Effector CD4-positive, alpha-beta T cell (primary cell): ENCODE measurements at places on chromosomes 11 and 22.

DNA sequence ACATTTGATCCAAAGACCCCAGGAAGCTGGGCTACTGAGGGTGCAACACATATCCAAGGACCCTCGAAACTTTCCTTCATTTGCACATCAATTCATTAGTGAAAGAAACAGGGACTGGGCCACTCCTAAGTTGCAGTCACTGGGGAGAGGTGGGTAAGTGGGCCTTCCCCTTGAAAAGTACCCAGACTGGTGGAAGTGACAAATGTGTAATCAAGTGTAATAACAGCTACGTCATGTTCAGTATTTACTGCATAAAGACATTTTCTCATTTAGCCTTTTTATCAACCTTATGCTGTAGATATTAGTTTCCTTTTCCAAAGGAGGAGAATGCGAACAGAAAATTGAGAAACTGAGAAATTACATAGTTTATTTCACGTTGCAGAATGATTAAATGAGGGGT lies 101.9 kb upstream of the OLFML1 start:
- DNase-seq, result no peak

DNA sequence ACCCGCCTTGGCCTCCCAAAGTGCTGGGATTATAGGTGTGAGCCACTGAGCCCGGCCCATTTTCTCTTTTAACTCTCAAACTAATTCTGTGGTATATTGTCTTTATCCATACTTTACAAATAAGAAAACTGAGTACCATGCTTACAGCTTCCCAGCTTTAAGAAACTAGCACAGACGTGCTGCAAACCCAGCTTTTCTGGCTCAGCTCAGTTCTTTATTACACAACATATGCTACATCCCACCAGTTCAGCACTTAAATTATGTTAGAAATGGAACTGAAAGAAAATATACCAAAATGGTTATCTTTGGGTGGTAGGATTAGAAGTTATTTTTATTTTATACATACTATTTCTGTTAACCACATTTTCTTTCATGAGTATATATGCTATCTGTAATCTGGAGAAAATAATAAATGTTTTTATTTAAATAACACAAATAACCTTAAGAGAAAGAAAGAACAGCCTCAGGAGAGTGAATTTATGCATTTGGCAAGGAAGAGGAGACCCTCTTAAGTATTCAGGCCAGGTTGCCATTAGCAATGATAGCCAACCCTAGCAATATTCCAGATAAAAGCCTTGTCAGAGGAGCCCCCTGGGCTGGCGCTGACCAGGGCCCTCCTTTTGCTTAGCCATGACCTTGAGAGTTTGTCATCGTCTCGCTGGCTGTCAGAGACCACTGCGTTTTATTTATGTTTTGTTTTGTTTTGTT lies 33.8 kb downstream of the SLN start:
- DNase-seq, result no peak

DNA sequence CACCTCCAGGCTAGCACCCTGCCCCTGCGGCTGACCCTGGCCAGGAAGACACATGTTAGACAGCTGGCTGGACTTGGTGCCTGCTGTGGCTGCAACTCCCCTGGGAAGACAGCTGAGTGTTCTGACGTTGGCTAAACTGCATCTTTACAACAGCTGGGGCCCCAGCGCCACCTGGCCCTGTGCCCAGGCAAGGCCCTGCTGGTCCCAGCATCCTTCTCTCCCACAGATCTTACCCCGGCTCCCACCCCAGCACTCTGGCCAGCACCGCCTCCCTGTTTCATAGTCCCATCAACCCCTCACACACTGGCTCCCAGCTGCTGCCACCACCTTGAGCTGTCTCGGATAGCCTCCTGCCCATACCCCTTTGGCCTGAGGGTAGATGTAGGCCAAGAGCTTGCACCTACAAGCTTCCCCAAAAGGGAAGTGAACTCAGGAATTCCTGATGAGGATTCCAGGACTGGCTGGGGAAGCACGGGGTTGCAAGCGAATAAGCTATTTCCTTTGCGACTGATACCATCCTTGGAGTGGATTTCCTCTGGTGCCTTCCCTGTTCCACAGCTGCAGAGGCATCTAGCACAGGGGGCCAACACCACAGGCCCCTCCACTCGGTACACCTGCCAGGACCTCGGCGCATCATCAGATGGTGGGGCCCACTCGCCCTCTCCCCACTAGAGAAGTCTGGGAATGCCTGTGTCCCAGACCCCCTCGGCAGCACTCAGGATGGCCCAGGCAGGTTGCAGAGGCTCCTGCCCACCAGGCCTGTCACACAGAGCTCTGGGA lies 28.5 kb downstream of the RSPH14 start:
- no peak for DNase-seq

GRCh38 chr11:96257972-96258934 lies 84.7 kb downstream of the MAML2 start:
- DNase-seq, result peak; percentile 26

DNA sequence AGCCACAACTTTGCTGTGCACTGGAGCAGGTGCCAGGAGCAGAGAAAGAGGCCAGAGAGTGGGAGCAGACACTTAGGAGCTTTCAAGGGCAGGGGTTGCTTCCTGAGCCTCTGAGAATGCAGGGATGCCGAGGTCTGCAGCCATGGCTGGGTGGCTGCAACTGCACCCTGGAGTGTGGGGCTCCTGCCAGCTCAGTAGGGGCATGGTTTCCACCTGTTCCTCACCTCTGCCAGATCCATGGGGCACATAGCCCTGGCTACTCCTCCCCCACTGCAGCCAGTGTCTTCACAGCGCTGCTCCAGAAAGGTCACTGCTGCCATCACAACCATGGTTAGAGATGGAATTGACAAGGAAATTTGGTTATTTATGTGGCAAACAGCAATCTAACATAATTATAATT lies 404.8 kb downstream of the CNTN5 start:
- DNase-seq, result no peak

DNA sequence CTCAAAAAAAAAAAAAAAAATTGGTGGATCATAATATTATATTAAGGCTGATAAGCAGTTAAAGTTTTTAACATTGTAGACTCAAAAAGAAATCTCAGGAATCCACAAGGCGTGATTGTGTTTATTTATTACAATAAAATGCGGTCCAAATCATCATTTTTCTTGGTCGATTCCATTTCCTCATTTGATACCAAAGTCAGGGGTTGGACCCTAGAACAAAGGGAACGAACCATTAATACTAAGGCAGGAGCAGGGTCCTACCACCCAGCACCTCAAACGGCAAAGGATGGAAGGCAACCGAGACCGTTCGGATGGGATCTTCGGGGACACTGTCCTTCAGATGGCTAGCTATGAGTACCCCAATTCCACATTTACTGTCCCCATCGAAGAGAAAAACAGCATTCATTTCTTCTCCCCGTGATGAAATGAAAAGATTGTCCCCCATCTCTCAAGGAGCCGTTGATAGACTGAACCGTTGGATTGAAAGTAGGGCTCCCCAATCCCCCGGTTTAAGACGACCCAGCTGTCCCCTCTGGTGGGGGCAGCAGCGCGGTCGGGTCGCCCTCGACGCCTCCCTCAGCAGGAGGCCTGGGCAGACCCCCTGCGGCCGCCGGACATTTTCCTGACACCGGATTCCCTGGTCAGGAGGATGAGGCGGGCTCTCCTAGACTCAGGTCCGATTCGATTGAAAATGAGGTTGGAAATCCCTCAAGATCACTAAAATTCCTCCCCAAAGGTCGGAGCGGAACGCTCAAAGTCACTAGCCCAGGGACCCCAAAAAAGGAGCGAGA lies 607 bp downstream of the DMC1 start:
- no peak for DNase-seq

GRCh38 chr11:108961095-108961494 lies 296.2 kb downstream of the DDX10 start:
- no peak for DNase-seq

DNA sequence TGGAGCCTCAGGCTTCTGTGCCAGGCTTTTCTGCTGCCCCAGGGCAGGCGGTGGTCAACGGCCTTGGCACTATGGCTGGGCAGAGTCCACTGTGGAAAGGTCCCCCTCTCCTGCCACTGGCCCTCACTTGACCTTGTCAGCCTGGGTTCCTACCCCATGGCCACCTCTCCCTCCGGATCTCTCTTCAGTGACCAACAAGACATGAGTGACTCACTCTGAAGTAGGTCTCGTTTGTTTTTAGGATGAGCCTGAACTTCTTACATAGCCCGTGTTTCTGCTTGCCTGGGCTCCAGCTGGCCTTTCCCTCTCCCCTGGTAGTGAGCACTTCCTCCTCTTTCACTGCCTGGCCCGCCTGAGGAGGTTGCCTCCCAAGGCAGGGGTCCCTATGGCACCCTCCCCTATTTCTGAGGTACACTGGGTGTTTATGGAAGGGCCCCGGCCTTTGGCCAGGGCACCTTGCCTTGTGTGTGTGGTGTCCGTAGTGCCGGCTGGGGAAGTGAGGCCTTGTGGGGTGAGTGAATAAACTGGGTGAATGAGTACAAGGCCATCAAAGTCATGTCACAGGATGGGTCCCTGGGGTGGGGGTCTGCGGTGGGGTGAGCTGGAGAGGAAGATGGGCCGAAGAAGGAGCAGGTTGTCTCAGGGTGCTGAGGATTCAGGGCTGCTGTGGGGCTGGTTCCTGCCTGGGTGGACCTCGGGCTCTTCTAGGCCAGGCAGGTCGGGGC lies 5.0 kb downstream of the SHANK3 start:
- no peak for DNase-seq

DNA sequence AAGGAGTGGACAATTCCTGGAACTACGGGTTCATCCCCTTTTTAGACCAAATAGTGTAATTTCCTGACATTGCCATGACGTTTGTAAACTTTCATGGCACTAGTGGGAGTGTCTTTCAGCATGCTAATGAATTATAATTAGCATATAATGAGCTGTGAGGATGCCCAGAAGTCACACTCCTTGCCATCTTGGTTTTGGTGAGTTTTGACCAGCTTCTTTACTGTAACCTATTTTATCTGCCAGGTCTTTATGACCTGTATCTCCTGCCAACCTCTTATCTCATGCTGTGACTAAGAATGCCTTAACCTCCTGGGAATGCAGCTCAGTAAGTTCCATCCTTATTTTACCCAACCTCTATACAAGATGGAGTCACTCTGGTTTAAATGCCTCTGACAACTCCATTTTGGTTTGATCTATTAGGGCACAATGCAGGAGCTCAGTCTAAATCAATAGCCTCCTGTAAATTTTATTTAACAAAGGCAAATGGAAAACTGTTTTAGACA lies 20.7 kb downstream of the OR10A6 start:
- DNase-seq, result no peak

DNA sequence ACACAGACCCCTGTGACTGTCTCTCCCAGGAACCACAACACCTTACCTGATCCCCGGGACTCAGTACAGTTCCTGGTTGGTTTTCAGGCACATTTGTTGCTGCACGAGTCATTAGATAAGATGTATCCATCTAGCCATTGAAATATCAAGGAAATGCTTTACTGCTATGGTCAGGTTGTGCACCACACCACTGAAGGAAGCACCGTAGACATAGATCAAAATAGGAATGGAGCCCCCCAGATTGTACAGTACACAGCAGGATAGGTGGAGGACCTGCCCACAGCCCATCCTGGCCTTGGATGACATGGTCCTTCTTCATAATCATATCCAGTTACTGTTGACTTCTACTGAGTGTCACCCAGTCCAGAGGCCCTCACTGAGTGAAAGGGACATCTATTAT lies 85.9 kb upstream of the LDLRAD3 start:
- DNase-seq, result no peak

GRCh38 chr22:31140746-31141145 lies 438 bp upstream of the PLA2G3 start:
- no peak for DNase-seq

GRCh38 chr22:21754523-21754922 lies 18.9 kb upstream of the YPEL1 start:
- no peak for DNase-seq

DNA sequence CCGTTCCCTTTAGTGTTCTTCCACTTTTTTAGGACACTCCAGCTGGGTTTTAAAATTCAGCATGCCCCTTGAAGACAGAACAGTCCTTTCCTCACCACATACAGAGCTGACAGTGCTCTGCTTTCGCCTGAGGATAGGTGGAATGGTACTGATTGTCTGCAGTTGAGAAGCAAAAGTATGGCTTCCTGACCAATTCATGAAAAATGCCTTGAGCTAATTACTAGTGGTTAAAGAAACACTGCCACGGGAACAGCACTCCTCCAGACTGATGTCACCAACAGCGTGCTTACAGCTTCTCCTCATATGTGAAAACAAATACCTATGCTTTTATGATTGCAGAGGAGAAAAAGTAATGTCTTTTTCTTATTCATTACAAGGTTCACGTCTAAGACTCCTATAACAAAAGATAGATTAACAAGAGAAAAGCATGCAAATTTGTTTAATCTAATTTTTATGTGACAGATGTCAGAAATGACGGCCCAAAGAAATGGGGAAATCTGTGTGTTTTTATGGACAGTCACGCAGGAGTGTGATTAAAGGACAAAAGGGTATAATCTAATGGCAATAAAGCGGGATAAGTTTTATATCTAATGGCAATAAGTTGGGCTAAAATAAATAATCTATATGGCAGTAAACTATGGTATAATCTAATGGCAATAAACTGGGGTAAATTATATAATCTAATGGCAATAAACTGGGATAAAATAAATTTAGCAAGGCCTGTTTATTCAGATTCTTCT lies 123.4 kb upstream of the ARHGAP42 start:
- DNase-seq, result no peak

DNA sequence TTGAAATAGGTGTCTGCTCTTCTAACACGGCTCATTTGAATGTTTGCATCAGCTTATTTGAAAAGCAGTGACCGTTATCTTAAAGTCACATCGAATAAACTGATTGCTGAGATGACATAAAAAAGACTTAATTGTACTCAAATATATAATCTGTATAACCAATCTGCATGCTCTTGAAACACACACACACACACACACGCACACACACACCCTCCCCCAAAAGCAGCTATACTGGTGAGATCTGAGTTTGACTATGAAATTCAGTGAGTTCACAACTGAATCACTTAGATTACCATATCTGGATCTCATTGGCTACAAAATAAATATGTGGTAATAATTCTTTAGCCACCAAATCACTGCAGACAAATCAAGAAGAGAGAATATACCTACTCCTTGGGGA lies 3.8 kb upstream of the IFTAP start:
- no peak for DNase-seq

- peak; percentile 83 for DNase-seq
Observed at GRCh38 chr11:65572356-65573051, at the start of gene FAM89B. Gene FAM89B (plus strand): TSS chr11:65572538. CDS start chr11:65572670, 132 bp downstream.

GRCh38 chr22:36222887-36223450 lies 16.4 kb downstream of the APOL2 start:
- DNase-seq, result no peak

GRCh38 chr11:13152736-13153541 lies 124.7 kb upstream of the BMAL1 start:
- DNase-seq, result no peak

DNA sequence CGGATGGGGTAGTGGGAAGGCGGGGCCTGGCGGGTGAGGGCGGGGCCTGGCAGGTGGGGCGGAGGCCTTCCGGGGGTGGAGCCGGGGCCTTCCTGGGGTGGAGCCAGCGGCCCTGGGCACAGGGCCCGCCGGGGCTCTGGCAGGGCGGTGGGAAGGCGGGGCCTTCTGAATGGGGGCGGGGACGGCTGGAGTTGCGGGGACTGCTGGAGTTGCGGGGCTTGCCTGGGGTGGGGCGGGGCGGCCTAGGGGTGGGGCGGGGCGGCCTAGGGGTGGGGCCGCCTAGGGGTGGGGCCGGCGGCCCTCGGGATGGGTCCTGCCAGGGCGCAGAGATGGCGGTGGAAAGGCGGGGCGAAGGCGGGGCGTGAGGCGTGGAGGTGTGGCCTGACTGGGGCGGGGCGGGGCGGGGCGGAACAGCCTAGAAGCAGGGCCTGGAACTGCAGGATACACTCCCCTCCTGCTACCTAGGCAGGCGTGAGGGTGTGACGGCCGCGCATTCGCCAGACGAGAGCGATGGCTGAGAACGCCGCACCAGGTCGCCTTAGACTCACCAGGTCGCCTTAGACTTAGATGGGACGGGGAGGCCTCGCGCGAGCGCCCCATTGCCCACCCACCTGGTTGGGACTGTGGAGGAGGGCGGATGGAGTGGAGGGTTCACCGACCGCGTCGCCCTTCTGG lies 19.3 kb downstream of the RRP7A start:
- peak; percentile 68 for DNase-seq
